ENCODE measurements at places on chromosomes 12 and 14.

- DNase-seq: no peak
These were observed 131.8 kb downstream of the TSHR start for GRCh38 chr14:81087230-81087629.

DNA sequence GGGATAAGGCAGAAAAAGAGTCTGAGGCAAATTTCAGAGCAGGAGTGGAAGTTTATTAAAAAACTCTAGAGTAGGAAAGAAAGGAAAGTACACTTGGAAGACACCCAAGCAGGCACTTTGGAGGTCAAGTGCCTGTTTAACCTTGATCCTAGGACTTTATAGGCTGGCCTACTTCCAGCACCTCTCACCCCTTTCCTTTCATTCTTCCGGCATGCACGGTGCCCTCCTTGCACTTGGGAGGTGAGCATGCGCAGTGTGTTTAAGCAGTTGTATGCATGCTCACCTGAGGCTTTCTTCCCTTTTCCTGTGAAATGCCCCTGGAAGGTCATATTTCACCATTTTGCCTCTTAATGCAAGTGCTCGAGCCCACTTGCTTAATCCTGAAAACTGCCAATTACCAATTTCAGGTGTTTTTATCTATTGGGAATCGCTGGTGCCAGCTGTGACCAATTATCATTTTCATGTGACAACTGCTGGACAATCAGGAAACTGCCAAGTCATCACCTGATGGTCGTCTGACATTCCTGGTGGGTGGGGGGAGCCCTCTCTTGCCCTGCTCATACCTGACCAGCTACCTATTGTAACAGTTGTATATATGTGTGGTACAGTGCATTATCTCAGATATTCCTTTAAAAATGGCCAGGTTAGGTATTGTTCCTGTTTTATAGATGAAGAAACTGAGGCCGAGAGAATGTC lies 53.5 kb downstream of the SUDS3 start:
- DNase-seq: no peak

DNA sequence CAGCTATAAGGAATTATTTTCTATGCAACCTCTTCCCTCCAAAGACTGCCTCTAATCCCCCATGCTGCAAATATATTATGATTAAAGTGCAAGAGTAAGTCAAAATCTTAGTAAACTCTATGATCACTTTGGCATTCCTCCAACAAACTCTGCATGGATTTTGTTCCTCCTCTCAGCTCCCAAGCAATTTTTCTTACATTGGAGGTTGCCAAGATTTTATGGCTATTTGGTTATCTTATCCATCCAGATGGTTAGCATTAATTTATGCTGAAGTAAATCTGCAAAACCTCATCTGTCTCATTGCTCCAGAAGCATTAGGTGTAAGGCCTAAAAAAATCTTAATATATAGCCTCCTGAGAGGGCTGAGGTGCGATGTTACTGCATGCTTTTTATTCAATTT lies 228.1 kb downstream of the CHST11 start:
- no peak for DNase-seq

- DNase-seq: no peak
These were observed 309.0 kb downstream of the VRK1 start for GRCh38 chr14:97106166-97106565.

DNA sequence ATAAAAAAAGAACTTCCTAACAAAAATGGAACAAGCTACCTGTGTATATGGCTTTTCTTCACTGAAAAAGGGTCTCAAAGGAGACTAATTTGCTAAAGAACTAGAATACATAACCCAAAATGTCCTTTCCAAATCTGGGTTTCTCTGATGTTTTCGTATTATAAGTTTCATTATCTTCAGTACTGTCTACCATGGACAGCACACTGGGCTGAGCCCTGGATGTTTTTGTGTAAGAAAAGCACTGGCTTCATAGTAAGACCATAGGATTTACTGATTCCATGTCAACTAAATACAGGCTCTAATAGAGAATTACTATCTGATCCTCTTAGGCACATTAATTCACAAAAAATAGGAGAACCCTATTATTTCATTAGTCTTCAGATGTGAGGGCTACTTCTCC lies 94.3 kb upstream of the GPHB5 start:
- DNase-seq: no peak

DNA sequence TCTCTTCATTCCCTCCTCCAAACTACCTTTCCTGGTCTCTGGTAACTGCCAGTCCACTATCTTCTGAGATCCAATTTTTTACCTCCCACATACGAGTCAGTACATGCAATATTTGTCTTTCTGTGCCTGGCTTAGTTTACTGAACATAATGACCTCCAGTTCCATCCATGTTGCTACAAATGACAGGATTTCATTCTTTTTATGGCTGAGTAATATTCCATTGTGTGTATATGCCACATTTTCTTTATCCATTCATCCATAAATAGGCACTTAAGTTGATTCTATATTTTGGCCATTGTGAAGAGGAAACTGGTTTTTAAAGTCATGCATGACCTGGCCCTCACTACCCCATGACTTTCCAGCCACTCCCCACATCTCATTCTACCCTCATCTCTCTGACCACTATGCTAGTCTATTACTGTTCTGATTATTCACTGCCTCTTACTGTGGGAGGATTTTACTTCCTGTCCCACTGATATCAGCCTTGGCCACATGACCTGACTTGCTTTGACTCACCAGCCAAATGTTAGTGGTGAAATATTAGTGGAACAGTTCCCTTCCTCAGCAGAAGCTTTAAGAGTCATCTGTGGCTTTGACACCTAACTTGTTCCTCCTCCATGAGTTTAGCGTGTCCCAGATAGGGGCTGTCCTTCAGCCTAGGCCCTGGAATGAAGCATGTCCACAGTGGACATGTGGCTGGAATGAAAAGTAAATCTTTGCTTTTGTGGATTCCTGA lies 52.2 kb downstream of the GOLGA5 start:
- DNase-seq: no peak

DNA sequence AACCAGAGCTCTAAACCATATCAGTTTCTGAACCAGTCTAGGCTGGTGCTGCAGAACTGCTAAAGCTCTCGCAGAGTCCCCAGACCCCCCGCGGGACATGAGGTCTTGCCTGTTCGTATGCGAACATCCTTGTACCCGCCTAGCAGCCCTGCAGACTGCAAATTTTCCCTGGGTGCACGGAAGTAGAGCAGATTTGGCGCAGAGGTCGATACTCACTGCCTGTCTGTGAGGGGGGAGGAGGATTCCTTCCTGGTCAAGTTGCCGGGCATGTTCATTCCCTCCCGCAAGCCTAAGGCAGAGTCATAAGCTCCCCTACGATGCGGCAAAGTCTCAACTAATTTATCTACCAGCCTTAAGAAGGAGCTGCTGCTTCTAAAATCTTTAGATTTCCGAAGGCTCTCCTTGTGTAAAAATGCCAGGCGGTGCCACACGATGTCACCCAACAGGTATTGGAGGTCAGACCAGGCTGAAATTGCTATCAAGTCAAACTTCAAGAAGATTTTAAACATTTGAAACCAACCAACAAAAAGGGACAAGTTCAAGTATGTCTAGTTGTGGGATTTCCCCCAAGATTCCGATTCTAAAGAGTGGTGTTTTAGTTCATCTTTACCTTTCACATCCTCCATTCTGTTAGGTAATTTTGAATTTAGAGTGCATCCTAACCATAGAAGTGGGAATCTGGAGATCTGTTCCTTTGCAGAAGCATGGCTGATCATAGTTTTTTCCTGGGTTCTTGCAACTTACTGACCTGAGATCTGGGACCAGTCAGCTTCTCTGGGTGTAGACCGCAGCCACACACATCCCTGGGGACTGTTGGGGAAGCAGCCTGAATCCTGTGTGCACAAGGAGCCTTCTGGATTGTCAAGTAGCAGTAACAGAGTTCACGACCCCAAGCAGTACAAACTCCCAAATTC lies 1.6 kb upstream of the PAX9 start:
- no peak for DNase-seq

- no peak for DNase-seq
These were observed 4.5 kb upstream of the REM2 start for GRCh38 chr14:22878271-22879246.

DNA sequence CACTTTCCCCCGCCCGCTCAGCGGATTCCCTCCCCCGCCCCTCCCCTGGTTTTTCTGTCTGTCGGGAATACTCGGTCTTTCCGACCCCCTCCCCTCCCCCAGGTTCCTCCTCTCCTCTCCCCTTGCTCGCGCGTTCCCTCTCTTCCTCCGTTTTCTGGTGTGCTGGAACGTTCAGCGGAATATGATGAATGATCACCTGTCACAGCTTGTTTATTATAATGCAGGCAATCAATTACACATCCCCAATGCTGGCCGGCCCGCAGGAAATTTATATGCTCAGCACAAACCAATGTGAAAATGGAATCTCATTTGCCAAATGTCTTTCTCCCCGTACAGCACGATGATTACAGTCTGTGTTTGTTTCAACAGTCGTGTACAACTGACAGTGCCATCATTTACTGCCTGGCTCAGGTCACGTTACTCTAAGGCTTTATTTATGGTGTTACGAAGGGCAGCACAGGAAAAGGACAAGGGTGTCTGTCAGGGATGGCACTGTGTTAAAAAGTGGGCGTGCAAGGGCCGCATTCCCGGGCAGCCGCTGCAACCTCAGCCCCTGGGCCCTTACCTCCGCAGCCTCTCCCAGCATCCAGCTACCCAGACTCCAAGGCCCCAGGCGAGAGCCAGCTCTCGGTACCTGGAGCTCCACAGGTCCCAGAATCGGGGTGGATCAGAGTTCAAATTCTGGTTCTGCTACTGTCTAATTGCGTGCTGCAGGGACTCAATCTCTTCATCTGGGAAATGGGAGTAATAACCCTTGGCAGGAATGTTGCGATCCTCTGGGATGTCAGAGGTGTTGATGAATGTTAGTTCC lies 24.7 kb upstream of the MAP1LC3B2 start:
- no peak for DNase-seq

DNA sequence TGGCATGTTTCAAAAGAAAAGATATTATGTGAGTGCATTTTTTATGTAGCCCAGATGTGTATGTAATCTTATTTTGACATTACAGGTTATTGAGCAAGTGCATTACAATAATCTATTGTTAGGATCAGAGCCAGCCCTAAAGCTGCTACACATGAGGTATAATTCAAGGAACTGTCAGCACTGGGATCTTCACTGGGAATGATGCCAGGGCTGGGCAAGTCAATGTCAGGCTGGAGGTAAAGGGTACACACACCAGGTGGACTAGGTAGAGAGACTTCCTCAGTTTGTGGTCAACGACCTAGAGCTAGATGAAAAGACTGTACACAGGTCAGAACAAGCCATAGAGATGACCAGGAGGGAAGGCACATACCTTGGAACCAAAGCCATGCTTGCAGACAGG lies 15.4 kb downstream of the TRIM9 start:
- no peak for DNase-seq

DNA sequence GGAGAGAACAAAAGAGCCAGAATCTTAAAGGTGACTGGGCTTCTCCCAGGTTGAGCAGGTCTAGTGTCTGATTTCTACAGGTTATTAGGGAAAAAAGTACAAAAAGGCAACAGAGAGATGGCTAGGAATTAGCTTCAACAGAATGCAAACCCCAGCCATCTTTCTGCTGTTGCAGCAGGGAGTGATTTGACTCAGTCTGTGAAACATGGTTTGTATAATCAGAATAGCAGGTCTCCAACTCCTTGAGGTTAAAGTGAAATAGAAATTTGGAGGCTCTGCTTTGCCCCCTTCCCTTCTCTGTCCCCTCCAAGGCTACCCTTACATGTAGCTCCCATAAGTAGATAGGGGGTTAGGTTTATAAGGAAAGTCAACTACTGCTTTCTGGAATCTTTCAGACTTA lies 105.8 kb downstream of the AKAP6 start:
- no peak for DNase-seq

DNA sequence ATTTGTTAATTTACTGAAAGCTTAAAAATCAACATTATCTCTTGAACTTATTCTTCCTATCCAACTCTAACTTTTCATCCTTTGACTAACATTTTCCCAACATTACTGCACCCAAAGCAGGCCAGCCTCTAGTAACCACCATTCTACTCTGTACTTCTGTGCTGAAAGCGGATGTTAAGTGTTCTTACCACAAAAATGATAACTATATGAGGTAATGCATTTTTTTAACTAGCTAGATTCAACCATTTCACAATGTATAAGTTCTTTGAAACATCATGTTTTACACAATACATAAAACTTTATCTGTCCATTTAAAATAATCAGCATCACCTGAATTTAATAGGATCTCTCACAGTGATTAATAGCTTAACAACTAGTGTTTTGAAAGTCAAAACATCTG lies 468.5 kb upstream of the MGAT4C start:
- no peak for DNase-seq

GRCh38 chr12:87001102-87001501 lies 744.9 kb upstream of the MGAT4C start:
- no peak for DNase-seq

GRCh38 chr14:78508023-78508422 lies 337.9 kb downstream of the NRXN3 start:
- DNase-seq: no peak

- no peak for DNase-seq
These were observed 16.1 kb upstream of the RPLP0 start for GRCh38 chr12:120216742-120217605.

DNA sequence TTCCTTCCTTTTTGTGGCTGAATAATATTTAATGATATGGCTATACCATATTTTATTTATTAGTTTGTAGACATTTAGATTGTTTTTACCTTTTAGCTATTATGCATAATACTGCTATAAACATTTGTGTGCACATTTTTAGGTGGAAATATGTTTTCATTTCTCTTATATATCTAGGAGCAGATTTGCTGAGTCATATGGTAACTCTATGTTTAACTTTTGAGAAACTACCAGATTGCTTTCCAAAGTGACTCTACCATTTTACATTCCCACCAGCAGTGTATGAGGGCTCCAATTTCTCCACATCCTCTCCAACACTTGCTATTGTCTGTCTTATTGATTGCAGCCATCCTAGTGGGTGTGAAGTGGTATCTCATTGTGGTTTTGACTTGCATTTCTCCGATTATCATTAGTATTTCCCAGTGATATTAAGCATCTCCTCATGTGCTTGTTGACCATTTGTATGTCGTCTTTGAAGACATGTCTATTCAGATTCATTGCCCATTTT lies 160.2 kb downstream of the KICS2 start:
- no peak for DNase-seq
